Naive B cell (primary cell): ENCODE measurements at places on chromosomes 7 and 10.
A peak's percentile ranks its signal among the peaks of the same experiment; 100 is the strongest.

DNA sequence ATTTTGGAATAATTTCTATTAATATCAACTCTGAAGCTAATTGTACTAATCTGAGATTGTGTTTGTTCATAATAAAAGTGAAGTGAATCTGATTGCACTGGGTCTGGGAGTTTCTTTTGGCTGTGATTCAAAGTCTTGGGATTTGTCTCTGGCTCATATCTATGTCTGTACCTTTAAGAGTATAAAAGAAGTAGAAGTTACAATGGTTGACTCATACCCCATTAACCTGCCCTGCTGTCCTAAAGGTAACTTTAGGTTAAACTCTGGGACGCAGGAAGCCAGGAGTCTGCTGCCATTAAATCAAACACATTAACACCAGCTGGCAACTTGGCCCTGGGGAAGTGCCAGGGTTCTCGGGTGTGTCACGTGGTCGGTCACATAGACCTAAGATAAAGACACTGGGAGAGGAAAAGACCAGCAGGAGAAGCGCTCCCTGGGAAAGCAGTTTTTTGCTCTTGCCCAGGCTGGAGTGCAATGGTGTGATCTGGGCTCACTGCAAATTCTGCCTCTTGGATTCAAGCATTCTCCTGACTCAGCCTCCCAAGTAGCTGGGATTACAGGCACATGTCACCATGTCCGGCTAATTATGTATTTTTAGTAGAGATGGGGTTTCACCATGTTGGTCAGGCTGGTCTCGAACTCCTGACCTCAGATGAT is 17.8 kb downstream of the SCD start:
- no peak for DNase-seq

GRCh38 chr7:2525658-2526630 is 6.4 kb downstream of the LFNG start:
- no peak for DNase-seq

- no peak for DNase-seq
Measured at GRCh38 chr7:128039544-128039953, 8.3 kb upstream of the LRRC4 start.

DNA sequence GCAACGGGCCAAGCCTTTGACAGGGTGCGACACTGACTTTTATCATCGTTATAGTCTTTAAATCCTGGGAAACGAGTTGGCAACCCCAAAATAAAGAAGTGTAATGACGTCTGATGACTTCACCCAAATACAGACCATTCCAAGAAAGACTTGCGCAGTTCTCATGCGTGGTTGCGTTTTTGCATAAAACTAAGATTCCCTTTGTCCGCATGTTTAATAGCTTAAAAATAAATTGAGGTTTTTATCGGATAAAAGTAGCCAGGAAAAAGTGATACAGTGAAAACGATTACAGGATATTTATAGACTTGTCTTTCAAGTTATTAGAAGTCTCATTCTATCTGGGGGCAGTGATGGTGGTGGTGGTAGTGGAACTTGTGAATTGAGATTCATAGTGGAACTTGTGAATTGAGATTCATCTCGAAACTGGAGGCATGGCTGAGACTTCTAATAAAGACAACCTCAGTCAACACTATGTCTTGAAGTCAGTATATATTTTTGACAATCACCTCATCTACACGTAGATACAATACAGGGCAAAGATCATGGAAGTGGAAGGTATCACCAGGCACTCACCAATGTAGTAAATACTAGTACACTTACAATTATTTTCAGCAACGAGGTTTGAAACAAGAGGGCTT is 1.2 kb upstream of the NAMPT start:
- DNase-seq: no peak

DNA sequence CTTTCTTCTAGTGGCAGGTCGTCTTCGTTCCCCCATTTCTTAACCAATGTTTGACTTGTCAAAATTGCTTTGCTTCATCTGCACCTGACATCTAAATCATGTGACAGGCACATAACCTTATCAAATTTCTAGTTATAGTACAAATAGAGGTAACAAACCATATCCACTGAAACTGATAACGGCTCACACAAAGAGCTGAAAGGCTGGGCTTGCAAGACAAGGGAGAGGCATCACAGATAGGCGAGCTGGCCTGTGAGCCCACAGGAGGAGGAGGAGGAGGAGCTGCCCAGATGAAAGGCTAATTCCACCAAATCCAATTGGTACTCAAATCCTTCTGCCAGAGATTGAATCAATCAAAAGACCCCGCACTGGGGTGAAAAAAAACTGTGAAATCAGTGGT is 80.2 kb upstream of the NEBL start:
- DNase-seq: no peak

GRCh38 chr7:130909161-130909836 is 175.3 kb upstream of the KLF14 start:
- no peak for DNase-seq

DNA sequence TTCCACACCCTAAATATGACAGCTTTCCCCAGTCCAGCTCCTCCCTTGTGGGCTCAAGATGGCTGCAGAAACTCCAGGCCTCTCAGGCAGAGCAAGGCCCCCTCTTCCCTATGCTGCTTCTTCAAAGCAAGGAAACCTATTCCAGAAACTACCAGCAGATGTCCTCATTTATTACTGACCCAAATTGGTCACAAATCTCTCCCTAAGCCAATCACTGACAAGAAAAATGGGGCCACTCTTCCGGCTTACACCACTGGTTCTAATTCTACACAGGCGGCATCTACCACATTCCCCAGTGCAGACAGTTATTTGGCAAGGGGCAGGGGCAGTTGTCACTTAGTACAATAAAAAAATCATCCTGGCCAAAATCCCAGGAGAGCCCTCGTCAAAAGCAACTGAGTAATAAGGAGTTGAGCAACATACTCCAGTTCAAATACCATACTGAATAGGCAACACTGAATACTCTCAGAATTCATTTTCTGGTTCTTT is 150.4 kb downstream of the SFMBT2 start:
- peak; percentile 55 for DNase-seq

DNA sequence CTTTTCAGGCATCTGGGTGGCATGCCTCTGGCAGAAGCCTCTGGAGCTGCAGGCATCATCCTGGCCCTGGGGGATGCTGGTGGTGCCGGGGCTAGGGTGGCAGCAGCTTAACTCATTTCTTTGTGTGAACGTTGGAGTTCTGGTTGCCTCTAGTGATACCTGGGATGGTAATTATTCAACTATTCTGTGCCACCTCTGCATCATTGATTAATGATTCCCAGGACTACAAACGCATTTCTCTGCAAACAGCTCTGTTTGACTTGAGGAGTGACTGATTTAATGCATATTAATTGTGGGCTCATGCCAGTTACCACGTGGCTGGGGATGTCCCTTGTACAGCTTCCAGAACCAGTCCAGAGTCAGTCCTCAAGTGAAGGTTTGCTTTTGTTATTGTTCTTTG is 55.9 kb downstream of the LRRC18 start:
- DNase-seq: no peak

- DNase-seq: no peak
Measured at GRCh38 chr10:96665306-96665705, 55.0 kb downstream of the PIK3AP1 start.

GRCh38 chr10:22986771-22987542 is 59.1 kb downstream of the ARMC3 start:
- DNase-seq: peak; percentile 25

- DNase-seq: no peak
Measured at GRCh38 chr10:43370671-43371215, 693 bp upstream of the FXYD4 start.

DNA sequence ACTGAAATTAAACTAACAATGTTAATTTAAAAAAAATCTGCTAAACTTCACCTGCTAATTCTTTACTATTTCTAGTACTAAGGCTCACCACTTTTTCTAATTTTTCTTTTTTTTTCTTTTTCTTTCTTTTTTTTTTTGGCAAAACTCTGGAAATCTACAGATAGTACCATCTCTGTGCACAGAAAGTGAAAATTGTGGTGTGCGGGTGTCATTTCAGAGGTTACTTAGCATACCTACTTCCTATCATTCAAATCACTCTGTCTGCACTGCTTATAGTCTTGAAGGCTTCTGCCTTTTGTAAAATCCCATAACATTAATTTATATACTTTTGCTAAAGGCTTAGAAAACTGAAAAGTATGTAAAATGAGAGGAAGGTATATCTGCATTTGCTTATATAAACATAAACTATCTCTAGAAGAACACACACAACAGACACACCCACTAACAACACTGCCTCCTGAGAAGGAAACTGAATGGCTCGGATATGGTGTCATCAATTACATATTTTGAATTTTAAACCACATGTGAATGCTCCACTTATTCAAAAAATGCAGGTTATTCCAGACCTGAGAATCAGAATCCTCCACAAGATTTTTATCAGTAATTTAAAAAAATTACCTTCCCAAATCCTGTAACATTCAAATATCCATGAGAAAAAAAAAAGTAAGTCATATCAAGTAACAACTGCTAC is 229.5 kb downstream of the PARD3 start:
- DNase-seq: no peak

DNA sequence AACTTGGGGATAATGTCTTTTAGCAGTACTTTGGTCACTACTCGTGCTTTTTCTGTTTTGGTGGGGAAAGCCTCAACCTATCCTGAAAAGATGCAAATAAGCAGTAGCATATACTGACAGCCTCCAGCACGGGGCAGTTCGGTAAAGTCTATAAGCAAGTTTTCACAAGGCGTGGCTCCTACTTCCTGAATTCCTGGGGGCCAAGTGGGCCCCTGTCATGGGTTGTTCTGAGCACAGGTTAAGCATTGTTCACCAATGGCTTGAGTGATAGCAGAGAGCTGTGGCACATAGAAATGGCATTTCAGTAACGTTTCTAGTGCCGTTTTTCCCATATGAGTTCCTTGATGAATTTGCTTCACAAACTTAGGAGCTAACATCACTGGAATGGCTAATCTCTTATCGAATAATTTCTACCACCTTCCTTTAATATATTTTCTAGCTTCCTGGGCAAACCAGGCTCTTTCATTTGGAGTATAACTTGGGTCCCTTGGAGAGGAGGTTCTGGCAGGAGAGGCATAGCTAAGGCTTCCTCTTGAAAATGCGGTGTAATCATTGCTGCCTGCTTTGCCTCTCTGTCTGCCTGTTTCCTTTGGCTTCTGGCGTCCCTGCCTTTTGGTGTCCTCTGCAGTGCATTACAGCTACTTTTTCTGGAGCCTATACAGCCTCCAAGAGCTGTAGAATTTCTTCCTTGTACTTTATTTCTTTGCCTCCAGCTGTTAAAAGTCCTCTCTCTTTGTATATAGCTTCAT is 11.7 kb upstream of the ZNF239 start:
- DNase-seq: no peak

- no peak for DNase-seq
Measured at GRCh38 chr10:80613466-80614170, 75.9 kb downstream of the SH2D4B start.

GRCh38 chr7:70285854-70286253 is 687.6 kb downstream of the AUTS2 start:
- no peak for DNase-seq

- no peak for DNase-seq
Measured at GRCh38 chr10:97163781-97164501, 21.8 kb downstream of the SLIT1 start.

- DNase-seq: no peak
Measured at GRCh38 chr10:131997366-131998049, 15.8 kb upstream of the BNIP3 start.

- DNase-seq: no peak
Measured at GRCh38 chr10:101000127-101000914, 713 bp downstream of the LZTS2 start.

GRCh38 chr7:96273716-96274115 is 48.2 kb downstream of the SLC25A13 start:
- no peak for DNase-seq

- DNase-seq: peak; percentile 48
Measured at GRCh38 chr10:110207805-110208613, 604 bp downstream of the MXI1 start.

- no peak for DNase-seq
Measured at GRCh38 chr10:60374836-60375235, 14.8 kb downstream of the ANK3 start.

DNA sequence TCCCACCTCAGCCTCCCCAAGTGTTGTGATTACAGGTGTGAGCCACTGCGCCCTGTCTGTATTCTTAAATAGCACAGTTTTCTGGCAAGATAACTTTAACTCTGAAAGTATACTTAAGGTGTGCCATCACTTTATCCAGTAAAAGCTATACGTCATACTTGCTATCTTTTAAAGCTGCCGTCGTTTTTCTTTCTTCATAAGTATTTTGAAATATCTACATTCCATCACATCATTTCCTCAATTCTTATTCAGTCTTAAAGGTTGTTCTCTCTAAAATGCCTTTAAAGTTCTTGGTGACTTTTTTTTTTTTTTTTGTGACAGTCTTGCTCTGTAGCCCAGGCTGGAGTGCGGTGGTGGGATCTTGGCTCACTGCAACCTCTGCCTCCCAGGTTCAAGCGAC is 34.7 kb downstream of the PTPN12 start:
- no peak for DNase-seq

- no peak for DNase-seq
Measured at GRCh38 chr10:43316516-43316915, 49.7 kb upstream of the RASGEF1A start.

GRCh38 chr10:96863922-96864543 is 31.9 kb downstream of the LCOR start:
- no peak for DNase-seq

DNA sequence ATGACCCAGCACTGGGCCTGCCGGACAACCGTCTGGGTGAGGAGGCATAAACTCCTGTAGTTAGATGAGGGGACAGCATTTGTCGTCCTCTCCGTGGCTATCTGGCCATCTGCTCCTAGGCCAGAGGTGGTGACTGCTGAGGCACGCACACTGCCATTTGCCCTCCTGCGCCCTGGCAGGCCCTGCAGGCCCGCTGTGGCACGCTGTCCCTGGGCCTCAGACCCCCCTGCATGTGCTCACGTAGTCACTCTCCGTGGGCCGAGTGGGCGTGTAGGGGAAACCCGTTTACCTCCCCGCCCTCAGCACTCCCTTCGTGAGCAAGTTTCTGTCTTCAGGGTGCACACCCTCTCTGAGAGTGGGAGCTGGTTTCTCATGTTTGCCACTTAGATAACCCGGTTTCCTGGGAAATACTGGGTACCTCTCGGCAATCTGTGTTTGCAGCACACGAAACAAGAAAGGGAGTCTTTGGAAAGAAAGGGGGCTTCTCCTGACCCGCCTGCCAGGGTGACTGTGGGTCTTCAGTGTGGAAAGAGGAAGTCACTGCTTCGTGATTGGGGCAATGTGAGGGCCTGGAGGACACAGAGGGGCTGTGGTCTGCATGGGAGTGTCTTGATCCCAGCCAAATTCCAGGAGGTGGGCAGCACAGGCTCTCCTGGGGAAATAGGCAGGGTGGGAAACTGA is 10.8 kb downstream of the ADAMTS14 start:
- no peak for DNase-seq
